ENCODE measurements at places on chromosomes 4 and X.

GRCh38 chr4:89617317-89617716 lies 219.6 kb downstream of the SNCA start:
- DNase-seq = no peak

DNA sequence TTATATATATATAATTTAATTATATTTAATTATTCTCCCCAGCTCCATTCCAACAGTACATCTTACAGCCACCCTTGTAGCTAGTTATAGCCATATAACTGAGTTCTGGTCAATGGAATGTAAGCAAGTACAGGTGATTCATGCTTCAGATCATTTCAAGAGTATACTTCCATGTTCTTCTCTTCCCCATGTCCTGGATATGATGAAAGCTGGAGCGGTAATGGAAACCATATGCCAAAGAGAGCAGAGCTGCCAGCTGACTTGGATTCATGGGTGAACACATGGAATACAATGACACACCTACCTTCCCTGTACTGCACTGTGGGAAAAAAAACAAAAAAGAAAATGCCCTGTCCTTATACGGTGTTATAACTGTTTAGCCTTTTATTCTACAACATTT lies 17.5 kb upstream of the CORIN start:
- no peak for DNase-seq

GRCh38 chr4:128517096-128517738 lies 229.6 kb upstream of the PGRMC2 start:
- no peak for DNase-seq

GRCh38 chr4:40140196-40140595 lies 56.6 kb upstream of the RHOH start:
- no peak for DNase-seq

DNA sequence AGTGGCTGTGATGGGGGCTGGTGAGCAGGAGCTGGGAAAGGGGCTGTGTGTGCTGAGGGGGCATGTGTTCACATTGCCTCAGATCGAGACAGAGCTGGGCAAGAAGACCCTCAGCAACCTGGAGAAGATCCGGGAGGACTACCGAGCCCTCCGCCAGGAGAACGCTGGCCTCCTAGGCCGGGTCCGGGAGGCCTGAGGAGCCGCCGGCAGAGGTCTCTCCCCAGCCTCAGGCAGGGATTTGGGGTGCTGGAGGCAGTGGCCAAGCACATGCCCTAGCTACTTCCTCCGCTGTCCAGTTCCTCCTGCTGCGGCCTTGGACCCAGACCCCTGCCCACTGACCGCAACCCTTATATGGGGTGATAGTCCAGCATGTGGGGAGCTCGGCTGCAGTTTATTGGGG lies 14.4 kb downstream of the FOXP3 start:
- no peak for DNase-seq

- DNase-seq = no peak
Observed at GRCh38 chrX:38552721-38553120, 8.6 kb upstream of the TSPAN7 start.

Data from NCI-H146 (cell line).